Spinal cord (tissue), 10 donors: ENCODE measurements at places on chromosomes 6 and 20.
A peak's percentile ranks its signal among the peaks of the same experiment; 100 is the strongest.

DNA sequence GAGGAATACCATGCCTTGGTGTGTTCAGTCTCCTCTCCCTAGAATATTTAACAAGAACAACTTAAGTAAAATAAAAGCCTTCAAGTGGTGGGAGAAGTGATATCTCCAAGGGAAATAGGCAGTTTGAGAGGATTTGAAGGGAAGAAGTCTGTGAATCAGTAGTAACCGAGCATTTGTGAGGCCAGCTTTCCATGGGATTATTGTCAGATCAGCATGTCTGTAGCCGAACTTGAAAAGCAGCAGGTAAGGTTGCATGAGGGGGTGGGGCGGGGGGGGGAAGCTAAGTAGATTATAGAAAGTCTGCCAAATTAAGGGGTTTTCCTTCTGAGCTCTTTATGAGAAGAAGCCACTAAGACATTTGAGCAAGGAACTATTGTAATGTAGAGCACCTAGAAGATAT lies 92.6 kb downstream of the GRIK2 start:
- DNase-seq = no peak

- DNase-seq = no peak
Observed at GRCh38 chr20:845941-846893, 12.7 kb downstream of the FAM110A start.

- DNase-seq = no peak
Observed at GRCh38 chr6:146041282-146041681, 12.4 kb downstream of the GRM1 start.

DNA sequence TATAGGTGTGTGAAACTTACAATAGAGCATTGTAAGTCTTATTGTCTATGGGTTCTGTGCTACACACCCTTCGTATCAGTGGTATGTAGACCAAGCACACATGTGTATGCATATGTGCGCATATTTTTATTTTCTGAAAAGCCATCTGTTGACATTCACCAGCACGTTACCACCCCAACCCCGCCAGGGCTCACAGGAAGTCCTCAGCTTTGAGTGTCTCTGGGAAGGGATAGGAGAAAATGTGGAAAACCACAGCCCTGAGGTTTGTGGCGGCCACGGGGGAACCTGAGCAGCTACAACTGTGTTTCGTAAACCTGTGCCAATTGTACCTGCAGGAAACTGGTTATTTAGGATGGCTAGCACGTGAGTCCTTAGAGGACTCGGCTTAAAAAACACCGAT lies 123.3 kb upstream of the PHACTR3 start:
- no peak for DNase-seq

GRCh38 chr6:36671687-36672375 lies 6.7 kb upstream of the CDKN1A start:
- no peak for DNase-seq

GRCh38 chr20:61112515-61112914 lies 139.5 kb upstream of the CDH4 start:
- DNase-seq = no peak

DNA sequence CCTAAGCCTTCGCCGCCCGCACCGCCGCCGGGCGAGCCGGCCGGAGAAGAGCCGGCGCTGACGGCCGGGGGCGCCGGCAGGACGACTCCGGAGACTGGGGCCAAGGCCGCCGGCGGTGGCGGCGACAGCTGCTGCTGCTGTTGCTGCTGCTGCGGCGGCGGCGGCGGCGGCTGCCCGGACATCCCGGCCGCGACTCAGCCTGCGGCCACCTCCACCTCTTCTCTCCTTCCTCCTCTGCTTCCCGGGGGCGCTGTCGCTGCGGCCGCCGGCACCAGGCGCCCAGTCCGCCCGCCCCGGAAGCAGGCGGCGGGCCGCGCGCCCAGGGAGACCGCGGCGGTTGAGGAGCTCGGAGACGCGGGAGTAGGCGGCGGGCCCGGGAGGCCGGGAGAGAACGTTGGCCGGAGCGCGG lies 307 bp downstream of the RANBP9 start:
- DNase-seq = no peak

- DNase-seq = no peak
Observed at GRCh38 chr20:35952480-35953386, 1.6 kb downstream of the SCAND1 start.

DNA sequence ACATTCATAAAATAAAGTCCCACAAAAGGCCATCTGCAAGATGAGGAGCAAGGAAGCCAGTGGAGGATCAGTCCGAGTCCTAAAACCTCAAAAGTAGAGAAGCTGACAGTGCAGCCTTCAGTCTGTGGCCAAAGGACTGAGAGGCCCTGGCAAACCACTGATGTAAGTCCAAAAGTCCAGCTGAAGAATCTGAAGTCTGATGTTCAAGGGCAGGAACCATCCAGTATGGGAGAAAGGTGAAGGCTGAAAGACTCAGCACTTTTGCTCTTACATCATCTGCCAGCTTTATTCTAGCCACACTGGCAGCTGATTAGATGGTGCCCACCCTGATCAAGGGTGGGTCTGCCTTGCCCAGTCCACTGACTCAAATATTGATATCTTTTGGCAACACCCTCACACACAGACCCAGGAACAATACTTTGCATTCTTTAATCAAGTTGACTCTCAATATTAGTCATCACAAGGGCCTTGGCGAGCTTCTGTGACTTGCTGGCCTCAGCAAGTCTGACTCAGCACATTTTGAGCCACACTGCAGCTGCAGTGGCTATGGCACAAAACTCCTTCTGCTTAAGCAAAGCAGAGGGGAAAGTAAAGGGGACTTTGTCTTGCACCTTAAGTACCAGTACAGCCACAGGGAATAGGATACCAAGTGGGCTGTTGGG lies 1370.3 kb upstream of the CITED2 start:
- DNase-seq = no peak

GRCh38 chr6:144263786-144264185 lies 21.3 kb upstream of the UTRN start:
- DNase-seq = no peak

DNA sequence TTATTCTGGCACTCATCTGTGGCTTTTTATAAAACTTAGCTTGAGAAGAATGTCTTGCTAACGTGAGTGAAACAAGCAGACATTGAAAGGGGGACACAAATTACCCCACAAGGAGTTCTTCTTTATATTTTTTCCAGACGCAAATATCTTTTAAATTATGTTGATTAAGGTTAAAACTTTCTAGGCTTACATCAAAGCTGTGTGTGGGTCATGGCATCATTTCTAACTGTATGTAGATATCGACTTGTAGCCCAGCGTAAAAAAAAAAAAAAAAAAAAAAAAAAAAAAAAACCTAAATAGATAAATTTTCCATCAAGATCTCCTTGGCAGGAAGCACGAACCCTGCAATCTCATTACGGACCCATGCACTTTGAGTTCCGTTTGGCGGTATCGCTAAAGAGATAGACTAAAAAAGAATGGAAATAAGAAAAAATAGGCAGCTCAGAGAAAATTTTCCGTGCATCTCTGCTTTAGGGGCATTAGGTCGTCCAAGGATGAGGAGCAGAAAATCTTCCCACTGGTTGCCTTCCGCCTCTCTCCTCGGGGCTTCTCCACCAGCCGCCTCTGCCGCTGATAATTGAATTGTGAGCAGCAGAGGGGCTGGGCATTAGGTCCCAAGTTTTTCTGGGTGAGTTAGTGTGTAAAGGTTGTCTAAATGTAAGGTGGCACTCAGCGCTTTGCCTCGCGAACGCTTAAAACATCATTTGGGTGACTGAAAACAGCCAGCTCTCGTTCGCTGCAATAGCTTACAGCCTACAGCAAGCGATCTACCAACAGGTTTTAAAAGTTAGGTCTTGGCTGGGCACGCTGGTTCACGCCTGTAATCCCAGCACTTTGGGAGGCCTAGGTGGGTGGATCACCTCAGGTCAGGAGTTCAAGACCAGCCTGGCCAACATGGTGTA lies 194.0 kb downstream of the TRIM27 start:
- no peak for DNase-seq

DNA sequence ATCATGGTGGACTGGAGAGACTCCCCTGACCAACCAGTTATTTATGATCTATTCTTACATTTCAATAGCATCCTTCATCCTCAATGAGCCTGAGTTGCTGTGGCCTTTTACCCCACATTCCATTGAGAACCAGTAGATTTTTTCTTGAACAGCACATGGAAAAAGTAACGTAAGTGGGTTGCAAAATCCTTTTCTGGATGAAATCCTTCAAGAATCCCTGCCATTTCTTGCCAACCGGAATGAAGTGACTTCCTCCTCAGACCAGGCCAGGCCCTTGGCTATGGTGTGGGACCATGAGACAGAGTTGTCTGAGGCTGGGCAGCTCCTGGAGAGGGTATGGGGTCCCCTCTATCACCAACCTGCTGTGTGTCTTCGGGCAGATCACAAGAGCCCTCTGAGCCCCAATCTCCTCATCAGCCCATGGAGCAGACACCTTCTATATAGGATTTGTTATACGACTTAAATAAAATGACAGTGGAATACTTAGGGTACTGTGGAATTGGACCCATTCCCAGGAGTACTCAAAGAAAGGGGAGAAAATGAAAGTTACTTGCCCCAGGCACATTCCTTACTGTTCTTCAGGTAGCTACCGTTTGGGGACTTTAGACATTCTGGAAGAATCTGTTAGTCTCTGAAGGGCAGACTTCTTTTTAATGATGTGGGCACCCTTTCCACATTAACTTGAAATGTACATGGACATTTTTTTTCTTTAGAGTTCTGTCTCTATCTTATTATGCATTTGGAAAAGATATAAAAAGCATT lies 10.9 kb downstream of the EYA2 start:
- DNase-seq = no peak

GRCh38 chr6:137155830-137156229 lies 17.6 kb downstream of the IL22RA2 start:
- no peak for DNase-seq

DNA sequence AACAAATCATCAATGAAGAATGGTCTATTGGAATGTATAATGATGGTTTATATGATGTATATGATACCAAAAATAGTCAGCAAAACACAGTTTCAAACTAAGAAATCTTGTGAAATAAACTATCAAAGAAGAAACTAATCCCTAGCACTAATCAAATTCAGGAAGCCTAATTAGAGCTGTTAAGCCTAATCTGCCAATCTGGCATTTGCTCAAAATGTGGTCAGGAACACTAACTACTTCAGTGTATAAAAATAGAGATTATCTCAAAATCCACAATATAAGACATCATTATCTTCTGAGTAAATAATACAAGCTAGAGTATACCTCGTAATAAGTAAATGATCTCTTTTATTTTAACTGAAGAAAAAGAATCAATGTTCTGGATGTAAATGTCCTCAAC lies 12.8 kb upstream of the AKAP7 start:
- DNase-seq = no peak

GRCh38 chr6:112054555-112055190 lies 769 bp downstream of the CCN6 start:
- peak; percentile 70 for DNase-seq

- DNase-seq = peak; percentile 53
Observed at GRCh38 chr20:53595018-53595378, 1.4 kb upstream of the ZNF217 start.

DNA sequence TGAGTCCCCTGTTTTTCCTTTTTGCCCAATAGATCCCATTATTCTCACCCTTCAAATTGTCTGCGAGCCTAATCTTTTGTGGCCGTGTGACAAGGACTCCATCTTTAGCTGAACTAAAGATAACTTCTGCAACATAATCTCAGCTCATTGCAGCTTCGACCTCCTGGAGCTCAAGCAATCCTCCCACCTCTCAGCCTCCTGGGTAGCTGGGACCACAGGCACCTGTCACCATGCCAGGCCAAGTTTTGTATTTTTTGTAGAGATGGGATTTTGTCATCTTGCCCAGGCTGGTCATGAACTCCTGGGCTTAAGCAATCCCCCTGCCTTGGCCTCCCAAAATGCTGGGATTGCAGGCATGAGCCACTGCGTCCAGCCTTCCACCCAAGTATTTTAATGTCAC lies 161.0 kb downstream of the GJA1 start:
- no peak for DNase-seq

DNA sequence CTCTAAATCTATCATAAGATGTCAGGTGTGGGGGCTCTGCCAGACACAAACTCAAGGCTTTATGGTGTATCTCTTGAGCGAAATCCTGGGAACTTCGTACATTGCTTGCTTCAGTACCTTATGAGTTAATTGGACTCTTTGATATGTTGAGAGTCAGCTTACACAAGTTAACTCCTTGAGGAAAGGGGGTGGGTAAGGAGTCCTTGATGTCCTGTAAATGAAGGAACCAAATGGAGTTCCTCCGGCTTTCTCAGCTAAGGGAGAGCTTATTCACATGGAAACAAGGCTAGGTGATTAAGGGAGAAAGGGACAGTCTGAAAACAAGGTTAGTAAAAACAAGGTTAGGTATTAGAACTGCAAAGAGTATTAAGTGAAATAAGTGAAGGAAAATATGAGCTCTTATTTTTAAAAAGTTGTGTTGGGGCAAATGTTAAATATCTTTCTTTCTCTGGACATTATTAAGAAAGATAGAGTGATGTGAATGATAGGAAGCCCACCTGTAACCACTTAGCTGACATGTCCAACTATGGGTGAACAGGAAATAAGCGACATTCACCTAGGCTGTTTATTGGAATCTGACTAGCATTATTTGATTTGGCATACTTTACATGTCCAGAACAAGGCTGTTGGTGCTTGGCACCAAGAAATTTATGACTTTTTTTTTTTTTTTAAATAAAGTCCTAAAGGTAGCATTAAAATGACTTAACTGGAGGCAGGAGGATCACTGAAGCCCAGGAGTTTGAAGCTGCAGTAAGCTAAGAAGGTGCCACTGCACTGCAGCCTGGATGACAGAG lies 26.5 kb downstream of the GTF2H5 start:
- no peak for DNase-seq

GRCh38 chr6:29439006-29439405 lies at the start of gene OR10C1:
TSS of gene OR10C1 (plus strand) at chr6:29439306. CDS start at chr6:29440016, 710 bp downstream.
- no peak for DNase-seq

DNA sequence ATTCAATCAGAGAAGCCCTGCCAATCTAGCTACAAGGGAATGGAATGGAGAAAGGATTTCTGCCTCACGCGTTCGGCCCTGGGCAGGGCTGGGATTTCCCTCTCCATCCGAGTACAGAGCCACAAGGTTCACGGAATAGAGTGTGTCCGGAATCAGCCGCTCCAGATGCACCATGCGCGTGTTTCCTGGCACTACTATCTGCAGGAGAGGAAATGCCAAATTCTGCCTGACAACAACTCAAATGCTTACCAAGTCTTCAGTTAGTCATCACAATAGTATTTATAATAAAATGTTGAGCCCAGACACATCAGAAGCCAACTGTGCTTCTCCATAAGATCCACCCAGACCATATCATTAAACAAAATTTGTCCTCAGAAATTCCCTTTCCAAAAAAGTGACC lies 75.1 kb downstream of the COL12A1 start:
- no peak for DNase-seq

GRCh38 chr6:67653561-67653960 lies 981.5 kb upstream of the ADGRB3 start:
- DNase-seq = no peak

DNA sequence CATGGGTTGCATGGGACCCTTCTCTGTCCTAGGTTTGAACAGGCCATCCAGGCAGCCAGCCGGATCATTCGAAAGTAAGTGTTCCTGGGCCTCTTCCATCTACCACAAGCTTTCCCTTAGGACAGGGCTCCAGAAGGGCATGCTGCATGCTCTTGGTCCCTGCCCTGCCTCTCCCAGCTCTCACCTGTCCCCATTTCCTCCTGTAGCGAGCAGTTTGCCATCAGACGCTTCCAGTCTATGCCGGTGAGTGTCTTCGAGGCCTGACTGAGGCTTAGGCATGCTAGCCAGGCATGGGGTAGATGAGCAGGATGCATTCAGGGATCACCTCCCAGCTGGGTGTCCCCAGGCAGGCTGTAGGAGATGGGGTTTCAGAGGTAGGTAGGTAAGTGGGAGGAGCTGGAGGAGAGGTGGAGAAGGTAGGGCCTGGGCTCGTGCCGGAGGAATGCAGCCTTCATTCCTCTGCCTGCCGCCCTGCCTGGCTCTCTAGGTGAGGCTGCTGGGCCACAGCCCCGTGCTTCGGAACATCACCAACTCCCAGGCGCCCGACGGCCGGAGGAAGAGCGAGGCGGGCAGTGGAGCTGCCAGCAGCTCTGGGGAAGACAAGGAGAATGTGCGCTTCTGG lies 4.3 kb downstream of the CDC25B start:
- no peak for DNase-seq
